ENCODE measurements at places on chromosomes 1 and 21.

- DNase-seq = peak; percentile 7
These were observed 31.7 kb downstream of the IFNGR2 start for GRCh38 chr21:33434770-33435360.

GRCh38 chr1:196680107-196680506, 28.3 kb downstream of the CFH start:
- DNase-seq = no peak

GRCh38 chr1:236128646-236129178, 13.6 kb upstream of the GPR137B start:
- no peak for DNase-seq

GRCh38 chr21:31348188-31348587, 4.1 kb upstream of the TIAM1 start:
- no peak for DNase-seq

- no peak for DNase-seq
These were observed 3.6 kb upstream of the TMEM54 start for GRCh38 chr1:32904797-32905196.

DNA sequence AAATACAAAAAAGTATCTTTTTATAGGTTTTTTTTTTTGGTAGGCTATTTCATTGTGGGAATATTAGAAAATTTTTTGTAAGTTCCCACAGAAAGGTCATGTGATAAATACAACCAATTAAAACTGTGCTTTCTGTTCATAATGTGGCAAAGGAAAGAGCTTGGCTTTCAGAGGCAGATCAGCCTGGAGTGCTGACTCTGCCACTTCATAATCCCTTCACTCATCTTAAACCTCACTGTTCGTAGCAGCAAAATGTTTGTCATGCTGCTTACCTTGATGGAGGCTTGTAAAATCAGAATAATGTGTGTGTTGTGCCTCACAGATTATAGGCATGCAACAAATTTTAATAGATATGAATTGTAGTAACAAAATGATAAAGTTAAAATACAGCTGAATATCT, 176.8 kb downstream of the ZP4 start:
- DNase-seq = no peak

DNA sequence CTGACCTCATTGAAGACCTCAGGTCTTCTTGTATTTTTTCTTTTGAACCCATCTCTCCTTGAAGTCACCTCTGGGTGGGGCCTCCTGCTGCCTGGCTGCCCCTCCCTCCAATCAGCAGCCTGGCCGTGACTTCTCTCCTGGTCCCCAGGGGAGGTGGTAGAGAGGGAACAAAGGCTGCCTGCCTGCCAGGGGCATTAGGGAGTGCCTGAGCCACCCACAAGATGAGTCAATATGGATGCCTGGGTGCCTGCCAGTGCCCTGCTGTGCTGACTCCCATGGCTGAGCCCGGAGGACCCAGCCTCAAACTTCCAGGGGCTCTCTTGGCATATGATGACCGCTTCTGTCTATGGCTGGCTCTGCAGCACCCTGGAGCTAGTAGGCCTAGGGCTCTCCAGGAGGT, 5.3 kb upstream of the CDCP2 start:
- no peak for DNase-seq

DNA sequence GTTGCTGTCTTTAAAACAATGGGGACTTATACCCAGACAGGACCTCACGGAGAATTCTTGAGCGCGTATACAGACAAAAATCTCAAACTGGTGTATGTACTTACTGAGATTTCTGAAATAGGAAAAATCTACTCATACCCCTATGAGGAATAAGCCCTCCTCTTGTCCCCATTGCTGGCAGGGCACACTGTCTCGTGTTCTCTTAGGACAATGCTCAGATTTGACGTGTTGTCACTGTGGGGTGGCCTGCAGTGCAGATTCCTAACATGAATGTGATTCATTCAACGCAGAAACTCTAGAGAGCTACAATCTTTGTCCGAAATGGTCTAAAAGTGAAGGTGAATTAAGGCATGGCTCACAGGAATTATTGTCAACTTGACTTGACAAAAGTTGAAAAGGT, 31.1 kb upstream of the PDE9A start:
- DNase-seq = no peak

DNA sequence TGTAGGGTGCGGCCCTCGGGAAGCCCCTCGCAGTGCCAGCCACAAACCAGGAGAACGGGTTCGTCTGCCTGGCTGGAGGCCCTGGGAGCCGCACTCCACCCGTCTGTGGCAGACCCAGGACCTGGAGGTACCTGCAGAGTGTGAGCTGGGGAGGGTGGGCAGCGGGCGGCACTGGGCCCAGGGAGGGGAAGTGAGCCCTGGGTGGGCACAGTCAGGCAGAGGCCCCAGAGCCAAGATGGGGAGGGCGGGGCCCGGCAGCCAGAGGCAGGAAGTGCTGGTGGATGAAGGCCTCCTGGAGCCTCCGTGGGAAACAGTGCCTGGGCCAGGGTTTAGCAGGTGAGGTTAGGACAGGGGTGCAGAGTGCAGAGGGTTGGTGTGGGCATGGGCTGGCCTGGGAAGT, 4.0 kb upstream of the PEX10 start:
- DNase-seq = peak; percentile 2

DNA sequence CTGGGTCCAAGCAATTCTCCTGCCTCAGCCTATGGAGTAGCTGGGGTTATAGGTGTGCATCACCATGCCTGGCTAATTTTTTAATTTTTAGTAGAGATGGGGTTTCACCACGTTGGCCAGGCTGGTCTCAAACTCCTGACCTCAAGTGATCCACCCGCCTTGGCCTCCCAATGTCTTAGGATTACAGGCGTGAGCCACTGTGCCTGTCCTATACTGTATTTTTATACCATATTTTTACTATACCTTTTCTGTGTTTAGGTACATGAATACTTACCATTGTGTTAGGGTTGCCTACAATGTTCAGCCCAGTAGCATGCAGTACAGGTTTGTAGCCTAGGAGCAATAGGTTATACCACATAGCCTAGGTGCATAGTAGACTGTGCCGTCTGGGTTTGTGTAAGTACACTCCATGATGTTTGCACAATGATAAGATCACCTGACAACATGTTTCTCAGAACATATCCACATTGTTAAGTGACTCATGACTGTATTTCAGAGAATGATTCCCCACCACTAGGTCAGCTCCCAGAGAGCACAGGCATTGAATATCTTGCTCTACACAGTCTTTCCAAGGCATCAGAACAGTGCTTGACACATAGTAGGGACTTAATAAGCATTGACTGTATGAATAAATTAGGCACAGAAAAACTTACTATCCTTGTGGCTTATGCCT, 6.0 kb upstream of the CITED4 start:
- DNase-seq = no peak

DNA sequence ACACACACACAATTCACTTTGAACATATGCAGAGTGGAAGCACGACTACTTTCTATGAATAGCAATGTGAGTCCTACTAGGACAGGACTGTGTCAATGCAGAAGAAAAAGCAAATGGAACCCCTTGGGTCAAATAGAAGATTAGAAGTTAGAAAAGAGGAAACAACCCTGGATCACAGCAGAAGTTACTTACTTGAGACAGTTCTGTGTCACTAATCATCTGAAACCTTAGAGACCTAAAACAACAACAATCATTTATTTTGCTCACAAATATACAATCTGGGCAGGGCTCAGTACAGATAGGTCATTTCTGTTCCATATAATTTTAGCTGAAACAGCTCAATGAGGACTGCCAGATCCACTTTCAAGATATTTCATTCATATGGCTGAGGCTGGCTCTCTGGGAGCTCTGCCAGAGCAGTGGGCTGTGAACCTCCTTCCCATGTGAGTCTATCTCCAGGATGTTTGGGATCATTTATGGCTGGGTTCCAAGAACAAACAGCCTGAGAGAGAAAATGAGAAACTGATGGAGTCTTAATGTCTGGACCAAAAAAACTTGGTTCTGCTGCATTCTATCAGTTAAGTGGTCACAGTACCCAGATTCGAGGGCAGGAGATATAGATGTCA, 42.5 kb upstream of the IL10 start:
- DNase-seq = peak; percentile 46

GRCh38 chr1:71834601-71835441, 447.5 kb downstream of the NEGR1 start:
- DNase-seq = no peak

GRCh38 chr1:27542463-27543273, 52.7 kb upstream of the WASF2 start:
- DNase-seq = no peak

- DNase-seq = no peak
These were observed 224.1 kb downstream of the SLC45A1 start for GRCh38 chr1:8541961-8542521.

DNA sequence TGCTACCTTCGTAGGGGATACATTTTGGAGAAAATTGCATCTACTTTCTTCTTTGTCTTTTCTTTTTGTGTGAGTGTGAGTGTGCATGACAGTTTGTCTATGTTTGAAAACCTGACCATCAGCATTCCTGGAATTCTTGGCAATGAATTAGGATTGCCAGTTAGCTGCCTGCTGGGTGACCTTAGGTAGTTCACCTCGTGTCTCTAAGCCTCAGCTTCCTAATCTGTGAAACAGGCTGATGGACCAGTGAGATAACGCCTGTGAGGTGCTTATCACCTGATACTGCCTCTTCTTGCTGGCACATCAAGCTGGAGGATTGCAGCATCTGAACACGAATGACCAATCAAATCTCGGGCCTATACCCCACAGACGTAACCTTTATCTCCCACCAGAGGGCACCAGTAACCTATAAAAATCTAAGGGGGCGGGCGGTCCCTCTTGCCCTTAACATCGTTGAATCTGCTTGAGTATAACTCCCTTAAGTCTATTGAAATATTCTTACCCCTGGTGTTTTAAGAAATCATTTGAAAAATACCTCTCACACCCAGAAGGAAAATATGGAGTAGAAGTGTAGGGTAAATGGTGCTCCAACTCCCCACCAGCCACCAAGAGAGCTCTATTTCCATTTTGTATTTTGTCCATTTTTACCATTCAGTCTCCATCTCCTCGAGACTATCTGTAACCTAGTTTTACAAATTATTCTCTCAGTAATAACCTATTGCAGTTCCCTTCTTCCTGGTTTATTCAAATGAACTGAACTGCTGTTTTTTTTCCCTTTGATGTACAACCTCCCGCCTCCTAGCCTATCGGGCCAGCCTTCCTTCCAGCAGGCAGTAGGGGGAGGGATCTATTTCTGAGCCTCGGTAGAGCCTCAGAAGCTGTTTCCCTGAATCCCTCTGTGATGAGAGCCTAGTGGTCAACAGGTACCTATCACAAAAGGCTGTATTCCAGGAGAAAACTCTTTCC, 49.7 kb downstream of the MDM4 start:
- DNase-seq = no peak

DNA sequence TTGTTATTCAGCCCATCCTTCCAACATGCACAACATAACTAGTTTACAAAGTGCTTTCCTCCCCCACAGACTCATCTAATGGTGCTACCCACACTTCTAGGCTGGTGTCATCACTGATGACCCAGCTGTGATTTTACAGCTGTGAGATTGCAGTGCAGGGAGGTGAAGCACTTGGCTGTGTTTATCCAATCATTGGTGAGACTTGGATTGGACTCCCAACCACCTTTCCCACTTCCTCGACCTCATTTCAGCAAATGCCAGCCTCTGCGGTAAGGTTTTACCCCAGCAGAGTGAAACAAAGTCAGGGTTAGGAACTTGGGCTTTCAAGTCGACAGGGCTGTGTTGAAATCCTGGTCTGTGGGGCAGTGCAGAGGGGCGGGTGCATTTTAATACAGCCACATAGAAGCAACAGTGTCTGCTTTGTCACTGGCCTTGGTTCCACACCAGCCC, 22.1 kb downstream of the ECHDC2 start:
- no peak for DNase-seq

DNA sequence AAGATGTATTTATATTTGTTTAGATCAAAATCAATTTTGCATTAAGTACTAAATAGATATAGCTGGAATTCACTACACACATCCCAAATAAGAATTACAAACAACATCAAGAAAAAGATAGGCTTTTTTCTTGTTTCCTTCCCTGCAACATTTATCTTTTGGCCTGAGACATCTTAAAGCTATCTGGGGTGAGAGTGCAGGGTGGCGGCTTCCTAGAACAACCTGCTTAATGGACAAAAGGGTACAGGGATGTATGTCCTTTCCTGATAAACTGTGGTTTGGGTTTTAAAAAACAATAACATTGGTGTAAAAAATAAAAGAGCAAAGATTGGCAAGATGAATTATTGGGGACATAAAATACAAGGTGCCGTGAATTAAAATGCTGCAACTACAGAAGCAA, 54.4 kb downstream of the EPRS1 start:
- DNase-seq = no peak

- no peak for DNase-seq
These were observed 11.1 kb upstream of the ETV3L start for GRCh38 chr1:157110686-157111085.

DNA sequence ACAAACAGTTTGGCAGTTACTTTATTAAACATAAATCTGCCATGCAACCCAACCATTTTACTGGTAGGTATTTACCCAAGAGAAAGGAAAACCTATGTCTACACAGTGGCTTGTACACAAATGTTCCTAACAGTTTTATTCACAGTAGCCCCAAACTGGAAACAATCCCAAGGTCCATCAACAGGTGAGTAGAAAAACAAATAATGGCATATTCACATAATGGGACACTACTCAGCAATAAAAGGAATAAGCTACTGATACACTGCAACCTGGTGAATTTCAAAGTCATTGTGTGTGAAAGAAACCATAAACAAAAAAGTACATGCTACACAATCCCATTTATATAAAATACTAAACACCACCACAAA, 12.7 kb downstream of the KYAT3 start:
- no peak for DNase-seq
